Stimulated activated CD8-positive, alpha-beta memory T cell treated with anti-CD3 and anti-CD28 coated beads, Interleukin-4, amount 100 ng/mL, for 4 hours (primary cell): ENCODE measurements at places on chromosomes 5 and 9.

GRCh38 chr5:112475747-112476365 lies 56.8 kb upstream of the EPB41L4A start:
- DNase-seq, result no peak

DNA sequence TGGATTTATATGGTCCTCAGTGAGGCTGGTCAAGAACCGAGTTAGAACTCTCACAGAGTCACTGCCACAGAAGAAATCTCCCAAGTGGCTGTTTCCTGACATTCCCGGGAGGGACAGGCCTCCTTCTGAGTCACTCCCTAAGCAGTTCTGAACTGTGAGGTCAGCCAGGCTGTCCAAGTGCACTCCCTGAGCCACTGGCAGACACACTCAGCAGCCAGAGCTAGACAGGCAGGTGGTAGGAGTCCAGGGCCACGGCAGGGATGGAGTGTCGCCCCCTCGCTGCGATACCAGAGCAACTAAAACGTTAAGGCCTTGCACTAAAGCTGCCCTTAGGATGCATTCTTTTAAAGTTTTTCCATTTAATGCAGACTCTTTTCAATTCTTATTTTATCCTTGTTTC lies 3.4 kb downstream of the IL4 start:
- DNase-seq, result no peak

- no peak for DNase-seq
Measured at GRCh38 chr9:34025062-34025461, 23.6 kb downstream of the UBAP2 start.

DNA sequence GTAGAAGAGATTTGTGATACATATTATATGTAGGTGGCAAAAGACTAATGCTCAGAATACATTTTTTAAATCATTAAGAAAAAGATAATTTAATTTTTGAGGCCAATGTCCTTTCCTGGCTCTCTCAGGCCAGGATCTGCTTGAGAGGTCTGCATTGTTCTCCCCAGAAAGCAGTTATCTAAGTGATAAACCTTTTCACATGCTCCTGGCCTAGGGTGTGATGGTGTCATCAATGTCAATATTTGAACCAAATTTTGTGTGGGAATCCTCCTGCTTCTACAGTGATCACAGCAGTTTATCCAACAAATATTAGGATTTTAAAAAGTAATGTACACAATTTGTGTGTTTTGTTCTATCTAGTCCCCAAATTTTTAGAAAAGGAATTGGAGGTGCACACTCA lies 166.6 kb downstream of the DIRAS2 start:
- DNase-seq, result no peak

DNA sequence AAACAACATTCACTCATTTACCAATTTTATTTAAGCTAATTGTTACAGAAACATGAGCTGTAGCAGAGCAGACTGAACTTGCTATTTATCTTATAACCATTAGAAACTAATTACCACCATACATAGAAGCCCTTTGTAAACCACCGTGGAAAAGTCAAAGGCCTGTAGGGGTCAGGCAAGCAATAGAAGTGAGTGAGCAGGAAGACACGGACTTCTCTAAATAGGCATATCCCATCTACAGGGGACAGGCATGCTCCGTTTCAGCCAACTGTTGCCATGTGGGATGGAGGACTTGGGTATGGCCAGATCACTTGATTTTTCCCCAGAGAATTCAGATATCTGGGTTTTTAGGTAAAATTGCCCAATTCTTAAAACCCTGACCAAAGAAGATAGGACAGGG lies 44.8 kb downstream of the PRRC1 start:
- DNase-seq, result no peak

- no peak for DNase-seq
Measured at GRCh38 chr5:85428426-85428934, 1043.8 kb upstream of the EDIL3 start.

DNA sequence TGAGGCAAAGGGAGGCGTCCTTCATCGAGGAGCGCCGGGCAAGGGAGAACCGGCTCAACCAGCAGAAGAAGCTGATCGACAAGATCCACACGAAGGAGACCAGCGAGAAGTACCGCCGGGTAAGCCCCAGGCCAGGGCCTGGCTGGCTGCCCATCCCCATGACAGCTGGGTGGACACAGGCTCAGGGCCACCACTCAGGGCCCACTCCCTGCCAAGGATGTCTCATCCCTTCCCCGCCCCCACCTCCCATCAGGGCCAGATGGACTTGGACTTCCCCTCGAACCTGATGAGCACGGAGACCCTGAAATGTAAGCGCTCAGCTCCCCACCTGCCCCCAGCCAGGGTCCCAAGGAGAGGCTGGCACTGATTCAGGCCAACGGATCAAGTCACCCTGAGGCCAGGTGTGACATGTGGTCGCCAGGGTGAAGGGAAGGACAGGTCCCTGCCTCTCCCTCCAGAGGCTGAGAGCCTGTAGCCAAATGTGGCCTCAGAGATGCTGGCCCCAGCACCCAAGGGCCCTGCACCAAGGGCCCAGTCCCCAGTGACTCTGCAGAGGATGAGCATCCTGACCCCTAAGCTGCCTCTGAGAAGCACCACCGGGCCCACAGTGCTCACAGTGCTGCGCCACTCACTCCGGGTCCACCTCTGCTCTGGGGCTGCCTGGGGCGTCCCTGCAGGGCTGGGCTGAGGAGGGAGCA lies 3.1 kb upstream of the RABL6 start:
- no peak for DNase-seq

DNA sequence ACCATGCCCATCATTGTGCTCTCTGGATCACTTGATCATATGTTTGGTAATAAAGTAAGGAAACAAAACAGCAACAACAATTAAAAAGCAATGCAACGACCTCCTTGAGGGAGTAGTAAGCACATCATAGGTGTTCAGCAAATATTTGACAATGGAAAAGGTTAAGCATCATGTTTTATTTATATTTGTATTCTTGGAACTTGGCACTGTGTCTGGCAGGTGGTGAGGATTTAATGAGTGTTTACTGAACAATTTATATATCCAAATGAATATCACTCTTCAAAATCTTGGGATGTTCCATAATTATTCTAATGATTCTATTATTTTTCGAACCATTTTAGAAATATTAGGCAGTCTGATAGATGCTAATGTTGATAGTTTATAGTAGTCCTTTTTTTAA lies 6.2 kb downstream of the PIP5K1B start:
- DNase-seq, result no peak

DNA sequence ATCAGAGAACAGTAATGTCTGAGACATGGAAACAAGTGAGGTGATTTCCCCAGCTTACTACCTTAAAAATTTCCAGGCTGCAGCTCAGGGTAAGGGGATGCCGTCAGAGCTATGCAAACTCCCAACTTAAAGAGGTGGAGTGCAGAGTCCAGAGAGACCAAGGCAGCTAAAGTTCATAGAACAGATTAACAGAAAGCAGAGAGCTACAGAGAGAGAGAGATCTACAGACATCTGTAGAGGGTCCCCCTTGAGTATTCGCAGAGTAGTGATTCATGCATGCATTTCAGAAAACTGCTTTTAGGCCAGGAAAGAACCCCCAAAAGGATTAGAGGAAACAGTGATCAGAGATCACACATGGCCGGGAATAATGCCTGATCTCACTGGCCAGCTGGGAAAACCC lies 306.2 kb upstream of the PUM3 start:
- no peak for DNase-seq

DNA sequence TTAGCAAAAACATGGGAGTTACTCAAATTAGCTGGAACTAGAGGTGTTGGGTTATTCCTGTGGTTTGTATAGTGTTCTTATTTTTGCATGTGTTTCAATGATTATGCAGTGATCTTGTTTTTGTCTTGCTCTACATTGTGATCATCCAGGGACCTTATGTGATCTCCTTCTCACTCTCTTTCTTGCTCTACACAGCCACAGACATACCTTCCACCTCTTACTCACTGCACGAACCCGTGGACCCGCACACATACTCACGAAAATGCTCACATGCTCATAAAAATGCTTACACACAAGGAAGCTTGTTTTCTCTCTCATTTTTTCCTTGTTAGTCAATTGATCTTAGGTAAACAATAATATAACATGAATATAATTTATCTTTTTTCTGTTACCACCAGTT lies 187.1 kb downstream of the KDM4C start:
- DNase-seq, result no peak

DNA sequence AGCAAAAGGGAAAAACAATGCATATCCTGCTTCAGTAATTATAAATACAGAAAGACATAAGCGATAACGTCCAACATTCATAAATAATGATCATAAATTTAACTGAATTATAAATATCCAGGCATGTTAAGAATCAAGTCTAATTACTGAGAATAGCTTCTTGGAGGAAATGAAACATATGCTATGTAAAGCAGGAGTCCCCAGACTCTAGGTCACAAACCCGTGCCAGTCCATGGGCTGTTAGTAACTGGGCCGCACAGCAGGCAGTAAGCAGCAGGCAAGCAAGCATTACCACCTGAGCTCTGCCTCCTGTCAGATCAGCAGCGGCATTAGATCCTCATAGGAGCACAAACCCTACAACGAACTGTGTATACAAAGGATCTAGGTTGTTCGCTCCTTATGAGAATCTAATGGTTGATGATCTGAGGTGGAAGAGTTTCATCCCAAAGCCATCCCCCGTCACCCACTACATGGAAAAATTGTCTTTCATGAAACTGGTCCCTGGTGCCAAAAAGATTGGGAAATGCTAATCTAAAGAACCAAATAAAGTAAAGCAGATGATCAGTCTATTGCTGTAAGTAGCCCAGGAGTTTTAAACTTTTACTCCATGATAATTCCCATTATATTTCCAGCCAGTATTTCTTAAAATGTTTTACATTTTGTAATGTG lies 50.4 kb downstream of the CERT1 start:
- no peak for DNase-seq

DNA sequence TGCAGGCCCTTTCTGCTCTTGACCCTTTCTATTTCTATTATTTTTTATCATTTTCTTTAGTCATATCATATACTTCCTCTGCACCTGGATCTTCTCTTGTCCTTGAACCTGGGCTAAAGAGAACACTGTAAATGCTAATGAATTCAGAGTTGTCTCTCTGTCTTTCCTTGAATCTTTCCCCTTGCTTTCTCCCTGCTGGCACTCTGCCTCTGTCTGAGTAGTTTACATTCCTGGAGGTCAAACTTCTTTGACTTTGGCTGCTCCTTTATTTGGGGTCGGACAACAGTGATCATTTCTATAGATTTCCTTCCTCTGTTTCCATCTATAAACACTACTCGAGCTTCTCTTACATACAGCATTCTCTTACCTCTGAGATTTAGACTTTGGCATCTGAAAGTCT lies 47.1 kb downstream of the IZUMO3 start:
- no peak for DNase-seq

GRCh38 chr9:123028973-123029372 lies 4.5 kb upstream of the GPR21 start:
- DNase-seq, result no peak
